ENCODE measurements at places on chromosomes 13 and 19.

GRCh38 chr13:34675626-34676025 is 266.4 kb upstream of the NBEA start:
- no peak for DNase-seq

- peak; percentile 97 for DNase-seq
Observed at GRCh38 chr19:15584541-15585115, 30.4 kb upstream of the CYP4F8 start.

DNA sequence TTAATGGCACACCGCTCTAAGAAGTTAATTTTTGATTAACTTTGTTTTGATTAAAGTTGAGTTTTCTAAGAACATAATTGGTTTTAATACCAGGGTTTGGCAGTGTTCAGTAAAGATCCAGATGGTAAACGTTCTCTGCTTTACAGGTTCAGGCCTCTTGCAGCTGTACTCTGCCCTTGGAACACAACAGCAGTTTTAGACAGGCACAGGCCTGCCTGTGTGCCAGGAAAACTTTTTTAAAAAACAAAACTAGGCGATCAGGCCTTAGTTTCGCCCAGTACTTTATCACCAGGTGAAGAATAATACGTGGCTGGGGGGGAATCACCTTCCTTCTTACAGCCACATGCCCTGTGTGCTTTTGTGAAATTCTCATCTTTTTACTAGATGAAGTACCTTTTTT is 38.0 kb upstream of the TEX29 start:
- no peak for DNase-seq

GRCh38 chr19:55028757-55029156 is 9.3 kb downstream of the GP6 start:
- DNase-seq, result no peak

GRCh38 chr13:41631296-41631965 is 174.1 kb downstream of the RGCC start:
- DNase-seq, result no peak

- DNase-seq, result no peak
Observed at GRCh38 chr19:32174386-32175113, 170.9 kb upstream of the ZNF507 start.

GRCh38 chr13:112481458-112481857 is 105.3 kb downstream of the SPACA7 start:
- DNase-seq, result no peak

- no peak for DNase-seq
Observed at GRCh38 chr19:38291855-38292254, 12.2 kb upstream of the C19orf33 start.

DNA sequence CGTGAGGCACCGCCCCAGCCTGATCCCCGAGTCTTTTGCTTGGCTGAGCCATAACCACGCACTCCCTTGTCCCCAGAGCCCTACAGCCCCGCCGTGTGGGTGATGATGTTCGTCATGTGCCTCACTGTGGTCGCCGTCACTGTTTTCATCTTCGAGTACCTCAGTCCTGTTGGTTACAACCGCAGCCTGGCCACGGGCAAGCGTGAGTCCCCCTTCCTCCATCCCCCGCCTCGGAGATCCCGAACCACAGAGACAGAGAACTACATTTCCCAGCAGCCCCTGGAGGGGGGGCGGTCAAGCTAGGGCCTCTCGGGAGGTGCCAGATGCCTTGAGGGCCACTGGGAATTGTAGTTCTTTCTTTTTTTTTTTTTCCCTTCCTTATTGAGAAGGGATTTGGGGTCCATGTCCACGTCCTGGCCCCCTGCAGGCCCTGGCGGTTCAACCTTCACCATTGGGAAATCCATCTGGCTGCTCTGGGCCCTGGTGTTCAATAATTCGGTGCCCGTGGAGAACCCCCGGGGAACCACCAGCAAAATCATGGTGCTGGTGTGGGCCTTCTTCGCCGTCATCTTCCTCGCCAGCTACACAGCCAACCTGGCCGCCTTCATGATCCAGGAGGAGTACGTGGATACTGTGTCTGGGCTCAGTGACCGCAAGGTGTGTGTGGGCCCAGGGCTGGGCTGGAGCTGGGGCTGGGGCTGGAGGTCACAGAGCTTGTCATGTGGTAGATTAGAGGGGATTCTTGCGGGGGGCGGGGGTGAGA is 25.9 kb downstream of the GRIN2D start:
- DNase-seq, result peak; percentile 89

GRCh38 chr13:46804391-46804815 is 7.4 kb upstream of the ESD start:
- DNase-seq, result no peak

DNA sequence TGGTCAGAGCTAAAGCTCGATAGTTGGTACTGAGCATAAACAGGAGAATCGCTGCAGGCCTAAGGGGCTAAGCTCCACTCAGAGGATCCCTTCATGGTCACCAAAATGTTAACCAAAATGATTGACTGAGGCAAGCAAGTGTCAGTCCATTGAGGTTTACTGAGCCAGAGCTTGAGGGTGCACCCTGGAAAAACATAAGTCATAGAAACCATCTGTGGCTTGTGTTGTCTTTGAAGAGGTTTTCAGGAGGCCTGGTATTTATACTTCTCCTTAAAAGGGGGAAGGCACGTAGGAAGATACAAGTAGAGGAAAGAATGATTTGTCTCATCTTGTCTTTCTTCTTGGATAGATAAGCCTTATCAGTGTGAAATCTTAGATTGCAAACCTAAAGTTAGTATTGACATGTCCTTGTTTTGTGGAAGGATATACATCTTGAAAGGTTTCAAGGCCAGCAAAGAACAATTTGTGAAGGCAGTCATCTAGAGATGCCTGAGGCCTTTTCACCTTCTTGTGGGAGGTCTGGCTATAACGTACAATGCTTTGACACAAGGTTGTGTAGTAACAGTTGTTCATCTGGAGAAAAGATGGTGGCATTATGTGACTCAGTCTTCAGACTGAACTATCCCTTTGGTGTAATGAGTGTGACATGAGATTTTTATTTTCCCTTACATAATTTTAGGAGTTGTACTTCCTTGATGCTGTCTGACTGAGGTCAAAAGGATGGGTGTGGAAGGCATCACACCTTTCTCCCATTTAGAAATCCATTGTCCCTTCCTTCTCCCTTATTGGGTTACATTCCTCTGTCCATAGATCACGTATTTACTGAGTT is 14.7 kb upstream of the CEACAM6 start:
- no peak for DNase-seq

- DNase-seq, result no peak
Observed at GRCh38 chr13:103510007-103510535, 443.9 kb upstream of the SLC10A2 start.

GRCh38 chr13:99995589-99996380 is 14.2 kb downstream of the ZIC2 start:
- no peak for DNase-seq

DNA sequence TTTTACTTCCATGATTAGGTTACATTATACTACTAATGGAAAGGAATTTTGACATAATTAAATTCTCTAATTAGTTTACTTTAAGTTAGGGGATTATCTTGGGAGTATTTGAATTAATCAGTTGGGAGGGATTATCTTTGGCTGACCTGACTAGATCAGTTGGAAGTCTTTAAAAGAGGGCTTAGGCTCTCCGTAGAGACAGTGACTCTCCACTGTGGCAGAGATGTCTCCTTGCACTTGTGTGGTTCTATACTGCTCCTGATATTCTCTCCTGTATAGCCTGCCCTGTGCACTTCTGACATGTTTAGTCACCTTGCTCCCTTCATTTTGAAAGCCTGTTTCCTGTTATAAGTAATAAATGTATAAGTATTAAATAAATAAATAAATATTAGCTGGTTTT is 1612.3 kb upstream of the PRR20A start:
- no peak for DNase-seq

- no peak for DNase-seq
Observed at GRCh38 chr13:109737606-109738005, 48.8 kb downstream of the IRS2 start.

DNA sequence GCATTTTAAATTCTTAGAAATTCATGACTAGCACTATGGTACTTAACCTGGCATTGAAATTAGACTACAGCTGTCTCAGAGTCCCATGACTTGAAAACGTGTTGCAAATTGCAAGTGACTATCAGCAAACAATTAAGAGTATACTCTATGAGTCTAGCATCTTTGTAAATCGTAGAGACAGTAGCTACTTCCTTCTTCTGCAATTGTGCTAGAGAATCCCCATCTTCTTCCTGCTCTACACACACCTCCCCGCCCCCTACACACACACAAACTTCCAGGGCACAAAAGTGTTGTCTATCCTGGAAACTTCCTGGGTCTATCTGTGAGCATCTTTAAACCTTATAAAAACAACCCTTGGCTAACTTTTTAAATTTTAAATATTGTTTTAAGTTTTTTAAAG is 35.2 kb upstream of the MIR17HG start:
- DNase-seq, result no peak

DNA sequence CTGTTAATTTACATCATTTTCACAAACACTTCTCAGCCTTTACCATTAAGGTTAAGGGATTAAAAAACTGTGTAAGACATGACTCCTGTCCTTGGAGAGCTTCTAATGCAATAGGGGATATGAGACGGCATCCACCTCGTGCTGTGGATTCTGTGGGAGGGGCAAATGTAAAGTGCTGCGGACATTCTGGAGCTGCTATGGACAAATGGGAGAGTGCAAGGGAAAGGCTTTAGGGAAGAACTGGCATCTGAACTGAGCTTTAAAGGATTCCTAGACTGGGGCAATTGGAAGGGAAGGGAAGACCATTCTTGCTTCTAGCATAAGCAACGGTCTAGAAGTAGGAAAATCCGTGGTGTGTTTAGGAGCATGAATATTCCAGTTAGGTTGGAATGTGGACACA is 31.4 kb downstream of the CDADC1 start:
- DNase-seq, result no peak

- DNase-seq, result no peak
Observed at GRCh38 chr13:44848920-44849676, 140.2 kb downstream of the NUFIP1 start.

DNA sequence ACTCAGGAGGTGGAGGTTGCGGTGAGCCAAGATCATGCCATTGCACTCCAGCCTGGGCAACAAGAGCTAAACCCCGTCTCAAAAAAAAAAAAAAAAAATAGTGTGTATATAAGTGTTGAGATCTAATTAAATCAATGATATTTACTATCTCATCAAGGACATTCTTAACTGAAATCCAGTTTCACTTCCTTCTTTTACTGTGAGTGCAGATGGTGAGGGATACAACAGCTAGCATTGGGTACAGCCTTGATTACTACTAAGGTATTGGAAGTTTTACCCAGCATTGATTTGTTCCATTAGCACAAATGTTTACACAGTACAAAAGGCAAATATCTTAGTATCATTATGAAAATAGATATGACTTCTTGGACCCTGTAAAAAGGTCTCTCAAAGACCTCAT is 546.6 kb downstream of the KCTD12 start:
- no peak for DNase-seq

DNA sequence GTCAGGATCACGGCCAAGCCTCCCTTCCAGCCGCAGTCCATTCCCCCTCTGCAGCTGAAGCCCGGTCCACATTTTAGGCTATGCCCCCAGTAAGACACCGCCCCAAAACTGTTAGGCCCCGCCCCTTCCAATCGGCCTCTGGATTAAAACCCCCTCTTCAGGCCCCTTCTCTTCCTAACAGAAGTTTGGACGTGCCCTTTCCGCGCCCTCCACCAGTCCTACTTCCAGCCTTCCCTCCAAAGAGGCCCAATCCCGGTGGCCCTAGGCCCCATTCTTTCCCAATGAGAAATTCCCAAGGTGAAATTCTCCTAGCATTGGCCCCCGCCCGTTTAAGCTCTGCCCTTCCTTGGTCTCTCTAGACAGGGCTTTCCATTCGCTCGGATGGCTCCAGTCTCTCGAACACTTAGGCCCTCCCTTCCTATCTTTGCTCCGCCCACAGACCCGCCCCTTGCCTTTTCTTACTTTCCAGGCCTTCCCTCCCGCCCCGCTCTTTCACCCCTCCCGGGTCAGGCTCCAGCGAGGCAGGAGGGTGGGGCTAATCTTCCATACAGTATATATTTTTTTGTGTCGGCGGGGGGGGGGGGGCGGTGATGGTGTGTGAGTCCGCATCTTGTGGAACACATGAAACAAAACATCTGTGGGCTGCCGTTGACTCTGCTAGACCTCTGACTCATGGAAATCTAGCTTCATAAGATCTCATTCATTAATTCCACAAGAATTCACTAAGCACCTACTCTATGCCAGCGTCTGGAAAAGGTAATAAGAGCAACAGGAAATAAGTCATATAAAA is 13.6 kb downstream of the LTBP4 start:
- peak; percentile 94 for DNase-seq

GRCh38 chr13:90197722-90198121 is 1149.8 kb upstream of the MIR17HG start:
- no peak for DNase-seq

- DNase-seq, result no peak
Observed at GRCh38 chr19:30204721-30205120, 167.5 kb upstream of the ZNF536 start.

GRCh38 chr19:5839065-5840017 is at the start of gene FUT6:
FUT6 (minus strand) TSS chr19:5839702; CDS start chr19:5832567, 7,135 bp downstream.
- no peak for DNase-seq

DNA sequence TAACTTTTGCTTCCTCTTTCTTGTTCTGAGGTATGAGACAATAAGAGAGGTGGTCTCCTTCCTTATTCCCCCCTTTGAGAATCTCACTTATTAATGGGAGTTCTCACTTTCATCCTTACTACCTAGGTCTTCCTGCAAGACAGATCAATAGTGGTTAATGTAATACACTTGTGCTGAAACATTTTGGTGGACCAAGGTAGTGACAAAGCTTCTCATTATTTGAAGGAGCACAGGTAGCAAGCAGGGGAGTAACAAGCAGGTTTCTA is 17.9 kb downstream of the ZNF700 start:
- DNase-seq, result no peak

GRCh38 chr13:108269601-108270328 is at the start of gene TNFSF13B:
TNFSF13B (plus strand) TSS chr13:108269718; CDS start chr13:108269896, 178 bp downstream.
- peak; percentile 68 for DNase-seq

GRCh38 chr13:27311518-27312210 is 41.0 kb downstream of the RASL11A start:
- no peak for DNase-seq
